ENCODE measurements at places on chromosomes 7 and 10. TPM values are rescaled to one million over a fixed set of nuclear protein-coding genes. Genes with fewer than 3 reads are reported as not detected.

- DNase-seq = no peak
These were observed 82.6 kb downstream of the CYP51A1 start for GRCh38 chr7:92051655-92052054.

- peak; percentile 65 for DNase-seq
These were observed 50.2 kb downstream of the TFAM start for GRCh38 chr10:58435297-58435985.

DNA sequence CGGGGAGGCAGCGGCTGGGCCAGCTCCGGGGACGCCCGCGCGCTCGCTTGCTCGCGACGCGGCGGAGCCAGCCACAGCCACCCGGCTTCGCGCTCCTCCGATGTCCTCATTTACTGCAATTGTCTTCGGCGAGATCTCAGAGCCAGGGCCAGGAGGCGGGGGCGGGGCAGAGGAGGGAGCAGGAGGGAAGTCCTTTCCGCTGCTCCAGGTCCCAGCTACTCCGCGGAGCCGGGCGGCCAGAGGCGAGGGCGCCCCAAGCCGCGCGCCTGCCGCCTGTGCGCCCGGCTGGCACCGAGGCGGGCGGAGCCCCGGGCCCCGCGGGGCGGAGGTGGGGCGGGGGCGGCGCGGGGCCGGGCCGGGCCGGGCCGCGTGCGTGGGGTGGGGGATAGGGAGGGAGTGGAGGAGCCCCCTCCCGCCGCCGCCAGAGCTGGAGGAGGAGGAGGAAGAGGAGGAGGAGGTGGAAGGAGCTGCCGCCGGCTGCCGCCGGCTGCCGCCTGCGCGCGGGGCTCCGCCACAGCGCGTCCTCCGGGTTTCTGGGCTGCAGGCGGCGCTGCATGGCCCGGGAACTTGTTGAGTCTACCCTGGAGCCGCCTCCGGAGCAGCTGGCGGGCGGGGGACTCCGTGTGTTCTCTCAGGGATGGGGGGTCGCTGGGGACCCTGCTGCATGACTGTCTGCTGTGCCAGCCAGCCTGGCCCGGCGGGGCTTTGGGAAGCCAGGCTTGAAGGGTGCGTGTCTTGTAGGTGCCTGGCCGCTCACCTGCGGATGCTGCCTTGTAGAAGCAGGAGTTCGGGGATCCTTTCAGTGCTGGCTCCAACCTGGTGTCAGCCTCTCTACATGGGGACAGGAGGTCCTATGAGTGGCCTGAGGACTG is at the start of gene INSYN2A:
Gene INSYN2A (minus strand): TSS at position 310 of the 872 bp plus-strand sequence. CDS start 20,196 bp downstream, outside the sequence.
- DNase-seq = peak; percentile 45

The LYZL1 gene
- not detected for total RNA-seq

DNA sequence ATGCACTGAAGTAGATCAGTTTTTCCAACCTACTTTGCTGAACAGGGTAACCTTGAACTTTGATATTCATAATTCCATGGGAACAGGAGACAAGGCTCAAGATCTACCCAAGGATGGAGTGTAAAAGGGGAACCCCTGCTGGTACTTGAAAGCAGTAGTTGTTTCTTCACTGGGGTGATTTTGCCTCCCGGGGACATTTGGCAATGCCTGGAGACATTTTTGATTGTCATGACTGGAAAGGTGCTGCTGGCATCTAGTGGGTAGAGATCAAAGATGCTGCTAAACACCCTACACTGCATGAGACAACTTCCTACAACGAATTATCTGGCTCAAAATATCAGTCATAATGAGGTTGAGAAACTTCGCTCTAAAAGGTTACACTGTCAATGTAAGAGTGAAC is 214.8 kb upstream of the CTBP2 start:
- DNase-seq = no peak

The HDAC9 gene
- total RNA-seq = 16.0 TPM

DNA sequence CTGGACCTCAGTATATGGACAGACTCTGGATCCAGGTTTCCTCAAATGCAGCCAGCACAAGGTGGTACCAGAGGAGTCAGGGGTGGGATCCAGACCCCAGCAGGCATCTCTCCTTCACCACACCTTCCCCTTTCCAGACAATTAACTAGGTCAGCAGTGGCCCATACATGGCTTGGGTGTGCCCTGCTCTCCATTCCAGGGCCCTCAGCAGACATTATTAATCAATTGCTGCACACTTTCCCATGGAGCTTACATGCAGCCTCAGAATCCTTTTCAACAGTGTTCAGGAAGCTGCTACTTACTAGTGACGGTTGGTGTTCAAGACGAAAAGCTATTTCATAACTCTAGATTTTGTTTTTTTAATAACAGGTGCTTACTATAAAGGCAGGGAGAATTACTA is 6.0 kb downstream of the COL13A1 start:
- DNase-seq = no peak

The CALD1 gene
- 181 TPM for total RNA-seq

The ELFN1 gene
- 9.5 TPM for total RNA-seq

DNA sequence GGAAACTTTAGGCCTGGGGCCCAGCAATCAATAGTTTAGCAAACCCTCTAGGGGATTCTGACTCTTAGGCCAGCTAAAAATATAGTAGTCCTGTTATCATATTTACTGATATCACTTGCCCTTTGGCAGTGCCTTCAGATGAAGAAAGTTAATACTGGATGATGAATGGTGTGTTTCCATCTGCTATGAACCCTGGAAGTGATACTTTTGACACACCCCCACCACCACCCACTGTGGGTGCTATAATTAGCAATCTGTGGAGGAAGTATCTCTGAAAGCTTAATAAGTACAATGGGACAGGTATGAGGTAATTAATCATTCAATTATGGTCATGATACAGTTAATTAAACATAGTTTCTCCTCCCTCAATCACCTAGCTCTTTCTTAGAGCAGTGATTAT is 90.4 kb upstream of the LRRTM3 start:
- no peak for DNase-seq

GRCh38 chr10:4086131-4086898 is 301.3 kb upstream of the KLF6 start:
- DNase-seq = no peak

- DNase-seq = no peak
These were observed 91.4 kb upstream of the CAPZA2 start for GRCh38 chr7:116770941-116771340.

DNA sequence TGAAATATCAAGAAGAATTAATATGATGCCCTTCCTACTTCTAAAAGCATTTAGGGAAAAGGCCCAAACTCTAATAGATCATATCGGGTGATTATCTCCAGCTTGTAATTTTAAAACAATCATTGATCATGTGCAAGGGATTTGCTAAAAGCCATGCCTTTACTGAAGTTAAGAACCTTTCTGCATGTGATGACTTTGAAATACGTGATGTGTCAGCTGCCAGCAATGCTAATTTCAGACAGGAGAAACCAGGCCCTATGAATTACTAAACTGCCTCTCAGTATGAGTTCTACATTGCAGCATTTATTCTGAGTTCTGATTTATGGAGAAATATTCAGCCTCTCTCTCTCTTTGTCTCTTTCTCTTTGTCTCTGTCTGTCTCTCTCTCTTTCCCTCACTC is 203.6 kb upstream of the AKR1E2 start:
- no peak for DNase-seq

The STEAP1B gene
- 1.1 TPM for total RNA-seq

The SMIM30 gene
- total RNA-seq = 85.9 TPM

- no peak for DNase-seq
These were observed 144.6 kb upstream of the TMEM106B start for GRCh38 chr7:12066521-12066920.

The OR2A1 gene
- not detected for total RNA-seq

The ADAMTS14 gene
- 0.81 TPM for total RNA-seq

GRCh38 chr10:103246324-103246723 is 637 bp downstream of the RPEL1 start:
- DNase-seq = no peak

GRCh38 chr7:124246262-124246863 is 213.5 kb upstream of the TMEM229A start:
- DNase-seq = no peak

The ICA1 gene
- total RNA-seq = 62.5 TPM

The VGF gene
- total RNA-seq = not detected

DNA sequence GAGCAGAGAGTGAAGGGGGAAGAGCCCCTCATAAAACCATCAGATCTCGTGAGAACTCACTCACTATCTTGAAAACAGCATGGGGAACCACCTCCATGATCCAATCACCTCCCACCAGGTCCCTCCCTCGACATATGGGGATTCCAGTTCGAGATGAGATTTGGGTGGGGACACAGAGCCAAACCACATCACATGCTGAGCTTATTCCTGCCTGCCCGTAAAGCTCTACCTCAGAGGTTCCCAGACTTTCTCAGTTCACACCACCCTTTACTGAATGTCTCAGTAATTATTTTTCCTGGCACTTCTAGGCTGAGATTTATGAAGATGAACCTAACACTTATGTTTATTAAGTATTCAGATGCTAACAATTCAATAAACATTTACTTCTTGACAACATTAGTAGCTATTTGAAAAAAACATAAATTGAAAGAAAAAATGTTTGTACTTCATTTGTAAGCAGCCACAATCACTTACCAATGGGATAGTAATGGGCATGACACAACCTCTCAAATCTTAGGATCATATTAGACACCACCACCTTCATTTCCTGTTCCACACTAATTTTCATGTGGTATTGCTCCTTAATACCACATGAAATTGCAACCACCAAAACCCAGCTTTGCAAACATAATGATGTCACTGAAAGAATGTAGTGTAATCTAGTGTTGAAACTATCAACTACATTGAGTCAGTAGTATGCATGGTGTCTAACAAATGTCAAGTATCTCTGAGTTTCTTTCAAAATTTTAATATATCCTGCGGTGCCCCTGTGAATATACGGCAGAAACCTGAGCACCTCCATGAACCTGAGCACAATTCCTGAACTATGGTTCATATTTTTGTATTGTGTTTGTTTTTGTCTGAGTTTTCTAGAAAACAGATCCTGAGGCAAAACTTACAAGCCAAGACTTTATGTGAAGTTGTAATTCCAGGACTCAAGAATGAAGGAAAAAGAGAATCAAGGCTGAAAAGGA is 4.5 kb upstream of the DGKI start:
- no peak for DNase-seq

- DNase-seq = peak; percentile 66
These were observed 18.6 kb downstream of the OPALIN start for GRCh38 chr10:96339956-96340904.

The NKX1-2 gene
- total RNA-seq = not detected

- DNase-seq = no peak
These were observed 73.8 kb downstream of the CUL1 start for GRCh38 chr7:148772297-148773089.

GRCh38 chr7:33195264-33195663 is 65.9 kb downstream of the BBS9 start:
- DNase-seq = no peak

GRCh38 chr7:41861642-41862041 is 158.8 kb upstream of the INHBA start:
- DNase-seq = no peak

DNA sequence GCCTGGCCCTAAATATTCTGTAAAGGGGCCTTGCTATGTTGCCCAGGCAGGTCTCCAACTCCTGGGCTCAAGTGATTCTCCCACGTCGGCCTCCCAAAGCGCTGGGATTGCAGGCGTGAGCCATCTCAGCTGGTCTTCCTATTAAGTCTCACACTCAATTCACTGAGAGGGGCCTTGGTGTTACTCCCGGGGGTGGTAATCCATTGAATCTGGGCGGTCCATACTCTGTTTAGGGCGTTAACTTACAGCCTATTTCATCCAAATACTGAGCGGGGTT is 665 bp upstream of the SRRT start:
- no peak for DNase-seq

- no peak for DNase-seq
These were observed 92.0 kb upstream of the AHR start for GRCh38 chr7:17206349-17206905.

The PTF1A gene
- total RNA-seq = not detected

- peak; percentile 0 for DNase-seq
These were observed 202.7 kb downstream of the DNAJB6 start for GRCh38 chr7:157539521-157539920.

The CEP55 gene
- total RNA-seq = 1.7 TPM

- no peak for DNase-seq
These were observed 132.3 kb upstream of the ANK3 start for GRCh38 chr10:60521974-60522405.

The MRC1 gene
- total RNA-seq = 52.1 TPM

The A1CF gene
- total RNA-seq = not detected

The BBS9 gene
- 14.1 TPM for total RNA-seq

DNA sequence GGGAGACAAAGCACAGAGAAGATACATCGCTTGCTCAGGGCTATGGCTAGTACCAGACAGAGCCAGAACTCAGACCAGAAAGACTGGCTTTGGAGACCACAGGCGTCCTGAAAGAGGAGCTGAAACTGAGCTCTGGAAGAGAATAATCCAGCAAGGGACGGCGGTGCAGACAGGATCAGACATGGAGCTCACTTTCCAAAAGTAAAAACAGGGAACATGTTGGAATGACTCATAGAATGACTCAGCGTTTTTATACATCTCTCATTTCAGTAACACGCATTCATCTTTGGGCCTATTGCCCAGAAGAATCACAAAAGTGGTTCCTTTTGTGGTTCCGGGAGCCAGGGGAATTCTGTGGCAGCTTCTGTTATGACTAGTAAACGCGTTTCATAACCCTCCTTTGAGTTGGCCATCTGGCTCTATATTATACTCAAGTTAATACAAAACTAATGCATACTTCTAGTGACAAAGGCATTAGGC is 37.2 kb downstream of the PLEKHS1 start:
- DNase-seq = peak; percentile 36

GRCh38 chr10:59957975-59958374 is 51.6 kb upstream of the CCDC6 start:
- no peak for DNase-seq

The ETV1 gene
- 57.9 TPM for total RNA-seq

The INA gene
- total RNA-seq = not detected

GRCh38 chr7:66869660-66870450 is 51.2 kb upstream of the TMEM248 start:
- DNase-seq = no peak

GRCh38 chr7:20347680-20348079 is 17.0 kb downstream of the ITGB8 start:
- no peak for DNase-seq

DNA sequence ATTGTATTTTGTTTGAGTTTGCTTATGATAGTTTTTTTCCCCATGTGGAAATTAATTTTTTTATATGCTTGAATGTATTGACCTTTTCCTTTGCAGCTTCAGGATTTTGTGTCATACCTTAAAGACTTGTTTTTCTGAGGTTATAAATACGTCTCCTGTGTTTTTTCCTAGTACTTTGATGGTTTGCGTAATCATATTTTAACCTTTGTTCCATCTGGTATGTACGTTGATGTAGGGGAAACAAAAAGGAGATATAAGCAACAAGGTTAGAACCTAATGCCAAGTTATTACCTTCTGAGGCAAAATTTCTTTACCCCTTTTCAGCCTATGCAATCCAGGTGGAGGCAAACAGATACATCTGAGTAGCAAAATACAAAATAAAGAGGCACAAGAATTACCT is 17.9 kb downstream of the FGL2 start:
- DNase-seq = no peak

The NPC1L1 gene
- 0.09 TPM for total RNA-seq

The COL17A1 gene
- total RNA-seq = 0.29 TPM

The IL6 gene
- 3.3 TPM for total RNA-seq

The HSPB1 gene
- 1,191 TPM for total RNA-seq

All from left cardiac atrium (tissue), 4 donors.